ENCODE measurements at places on chromosomes 12 and 14. TPM values are rescaled to one million over a fixed set of nuclear protein-coding genes. Genes with fewer than 3 reads are reported as not detected.

Gene TMPRSS12
- not detected for total RNA-seq

Gene PIK3C2G
- total RNA-seq, result not detected

Gene SMIM10L1
- total RNA-seq, result 11.8 TPM

Gene MGST1
- total RNA-seq, result 285 TPM

Gene LTB4R2
- 12.9 TPM for total RNA-seq

Gene ANO2
- 4.0 TPM for total RNA-seq

Gene LRRK2
- 0.23 TPM for total RNA-seq

Gene SPATS2
- total RNA-seq, result 26.5 TPM

Gene VCPKMT
- total RNA-seq, result 11.1 TPM

Gene CDCA3
- total RNA-seq, result 49.1 TPM

Gene GDF3
- total RNA-seq, result 34.4 TPM

Gene INHBE
- 5.0 TPM for total RNA-seq

Gene FAM181A
- not detected for total RNA-seq

Gene CLEC4D
- total RNA-seq, result not detected

Gene ACSM4
- not detected for total RNA-seq

Gene KRT71
- total RNA-seq, result not detected

Gene C3AR1
- not detected for total RNA-seq

Gene CABP1
- 10.7 TPM for total RNA-seq

Gene CHFR
- total RNA-seq, result 53.9 TPM

Gene DPPA3
- total RNA-seq, result 3.9 TPM

Gene BRI3BP
- total RNA-seq, result 11.8 TPM

Gene RND1
- 7.6 TPM for total RNA-seq

Gene TSPAN19
- not detected for total RNA-seq

Gene PTPRB
- total RNA-seq, result 3.3 TPM

Gene TCL1B
- total RNA-seq, result 7.0 TPM

Gene CHST11
- total RNA-seq, result 23.2 TPM

Gene BBOF1
- total RNA-seq, result 0.73 TPM

Gene P2RX2
- 1.6 TPM for total RNA-seq

Gene MIP
- not detected for total RNA-seq

Gene A2ML1
- 11.5 TPM for total RNA-seq

Gene DACT1
- 20.2 TPM for total RNA-seq

Gene PMEL
- 72.2 TPM for total RNA-seq

Gene GLIPR1L1
- 0.69 TPM for total RNA-seq

Gene ASB8
- total RNA-seq, result 11.3 TPM

Gene TEX52
- not detected for total RNA-seq

Gene MVK
- total RNA-seq, result 15.3 TPM
